ENCODE measurements at places on chromosomes 1 and 21.

DNA sequence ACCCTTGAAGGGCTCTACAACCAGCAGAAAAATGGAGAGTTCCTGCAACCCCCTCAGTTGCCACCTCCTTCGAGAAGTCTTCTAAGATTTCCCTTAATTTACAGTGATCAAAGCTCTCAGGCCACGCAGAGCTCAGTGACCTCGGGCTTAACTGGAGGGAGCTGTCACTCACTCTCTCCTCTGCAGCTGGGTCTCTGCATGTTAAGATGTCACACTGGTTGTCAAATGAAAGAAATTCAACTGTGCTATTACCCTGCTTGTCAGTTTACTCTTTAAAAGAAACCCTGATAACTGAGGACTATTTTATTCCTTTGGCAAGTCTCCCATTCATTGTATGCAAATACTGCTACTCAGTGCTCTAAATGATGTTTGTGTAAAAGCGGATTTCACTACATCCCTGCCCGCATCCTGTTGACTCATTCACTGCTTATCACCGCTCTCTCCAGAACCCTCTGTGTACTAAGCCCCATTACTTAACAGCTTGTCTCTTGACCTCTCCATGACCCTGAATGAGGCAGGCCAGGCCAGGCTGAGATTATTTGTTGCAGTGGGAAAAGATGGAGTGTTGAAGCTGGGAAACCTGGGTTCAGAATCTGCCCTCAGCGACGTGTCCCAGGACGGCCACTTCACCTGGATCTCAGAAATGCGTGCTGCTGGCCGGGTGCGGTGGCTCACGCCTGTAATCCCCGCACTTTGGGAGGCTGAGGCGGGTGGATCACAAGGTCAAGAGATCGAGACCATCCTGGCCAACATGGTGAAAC is 13.7 kb downstream of the DHRS3 start:
- peak; percentile 38 for DNase-seq

GRCh38 chr21:35521852-35522505 is 472.9 kb upstream of the RUNX1 start:
- DNase-seq: no peak

- DNase-seq: no peak
These were observed 47.9 kb downstream of the PHACTR4 start for GRCh38 chr1:28417441-28417922.

DNA sequence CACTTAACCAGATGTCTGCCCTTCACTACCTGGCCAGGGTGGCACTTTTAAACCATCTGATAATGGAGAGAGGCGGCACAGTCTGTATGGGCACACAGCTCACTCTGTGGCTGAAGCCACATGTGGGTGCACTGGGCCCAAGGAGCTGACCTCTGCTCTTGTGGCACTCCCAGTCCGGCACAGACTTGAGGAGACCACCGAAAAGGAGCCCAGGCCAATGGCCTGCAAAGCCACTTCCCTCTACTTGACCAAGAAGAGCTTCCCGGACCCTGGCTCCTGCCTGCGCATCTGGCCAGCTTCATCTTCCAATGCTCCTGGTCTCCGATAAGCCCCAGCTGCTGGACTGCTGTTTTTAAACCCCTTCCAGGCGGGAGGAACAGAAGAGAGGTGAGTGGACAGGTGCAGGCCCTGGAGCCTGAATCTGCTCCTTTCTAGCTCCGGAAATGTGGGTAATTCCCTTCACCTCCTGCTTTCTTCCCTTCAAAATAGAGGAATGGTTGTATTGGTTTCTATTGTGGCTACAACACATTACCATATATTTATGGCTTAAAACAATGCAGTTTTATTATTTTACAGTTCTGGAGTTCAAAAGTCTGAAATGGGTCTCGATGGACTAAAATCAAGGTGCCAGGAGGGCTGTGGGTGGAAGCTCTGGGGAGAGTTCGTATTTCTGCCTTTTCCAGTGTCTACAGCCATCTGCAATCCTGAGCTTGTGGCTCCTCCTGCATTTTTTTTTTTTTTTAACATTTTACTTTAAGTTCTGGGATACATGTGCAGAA is 11.6 kb downstream of the GNG4 start:
- no peak for DNase-seq

- DNase-seq: peak; percentile 95
These were observed 68.5 kb downstream of the DYRK1A start for GRCh38 chr21:37435120-37435519.

- DNase-seq: peak; percentile 69
These were observed 65.4 kb downstream of the LUZP1 start for GRCh38 chr1:23103001-23103889.

GRCh38 chr1:100517515-100517914 is 20.4 kb upstream of the GPR88 start:
- no peak for DNase-seq

- DNase-seq: no peak
These were observed 516.7 kb downstream of the KCNT2 start for GRCh38 chr1:196091397-196092135.

DNA sequence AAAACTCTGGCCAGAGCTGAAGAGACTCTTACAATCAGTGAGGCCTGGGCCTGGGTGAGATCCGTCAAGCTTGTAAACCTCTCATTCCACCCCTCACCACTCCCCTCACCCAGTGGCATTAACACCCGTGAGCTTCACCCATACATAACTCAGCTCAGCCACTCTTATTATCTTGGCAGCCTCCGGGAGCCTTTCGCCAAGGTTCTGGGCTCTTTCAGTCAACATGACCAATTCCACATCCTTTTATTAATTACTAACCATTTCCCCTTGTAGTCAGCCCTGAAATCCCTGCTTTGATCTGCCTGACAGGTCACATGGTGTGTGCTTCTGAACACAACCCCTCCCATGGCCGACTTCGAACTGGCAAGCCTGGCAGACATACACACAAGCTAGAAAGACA is 134.8 kb downstream of the SETD4 start:
- peak; percentile 37 for DNase-seq

DNA sequence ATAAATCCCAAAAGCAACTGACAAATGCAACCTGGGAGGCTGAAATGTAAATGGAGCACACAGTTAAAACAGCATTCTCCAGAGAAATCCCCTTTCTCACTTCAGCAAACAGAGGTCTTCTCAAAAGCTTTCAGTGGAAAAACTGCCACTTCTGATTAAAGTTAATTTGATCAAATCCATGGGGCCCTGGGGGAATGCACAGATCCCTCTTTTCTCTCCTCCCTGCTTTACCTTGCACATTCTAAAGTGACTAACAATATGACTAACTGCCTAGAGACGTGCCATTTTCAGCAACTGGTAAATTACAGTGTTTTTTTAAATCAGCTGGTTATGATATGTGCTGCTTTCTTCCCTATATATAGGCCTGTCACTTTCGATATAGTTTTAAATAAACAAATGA is 142.5 kb downstream of the RERE start:
- no peak for DNase-seq

GRCh38 chr1:17700945-17701810 is 54.0 kb upstream of the ACTL8 start:
- DNase-seq: no peak

DNA sequence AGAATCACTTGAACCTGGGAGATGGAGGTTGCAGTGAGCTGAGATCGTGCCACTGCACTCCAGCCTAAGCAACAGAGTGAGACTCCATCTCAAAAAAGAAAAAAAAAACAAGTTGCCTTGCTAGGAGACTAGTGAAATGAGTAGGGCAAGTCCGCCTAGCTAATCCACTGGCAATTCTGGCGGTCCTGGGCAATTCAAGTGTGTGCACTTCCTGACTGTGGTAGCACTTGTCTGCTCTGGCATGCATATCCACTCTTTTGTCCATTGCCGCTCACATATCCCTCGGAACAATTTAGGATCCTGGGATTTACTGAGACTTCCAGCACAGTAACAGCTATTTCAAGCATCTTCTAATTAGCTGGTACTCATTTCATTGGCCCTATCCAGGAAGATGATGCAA is 426.3 kb upstream of the ADGRL2 start:
- DNase-seq: no peak

- no peak for DNase-seq
These were observed 631.6 kb upstream of the CAMK1G start for GRCh38 chr1:208951908-208952307.

DNA sequence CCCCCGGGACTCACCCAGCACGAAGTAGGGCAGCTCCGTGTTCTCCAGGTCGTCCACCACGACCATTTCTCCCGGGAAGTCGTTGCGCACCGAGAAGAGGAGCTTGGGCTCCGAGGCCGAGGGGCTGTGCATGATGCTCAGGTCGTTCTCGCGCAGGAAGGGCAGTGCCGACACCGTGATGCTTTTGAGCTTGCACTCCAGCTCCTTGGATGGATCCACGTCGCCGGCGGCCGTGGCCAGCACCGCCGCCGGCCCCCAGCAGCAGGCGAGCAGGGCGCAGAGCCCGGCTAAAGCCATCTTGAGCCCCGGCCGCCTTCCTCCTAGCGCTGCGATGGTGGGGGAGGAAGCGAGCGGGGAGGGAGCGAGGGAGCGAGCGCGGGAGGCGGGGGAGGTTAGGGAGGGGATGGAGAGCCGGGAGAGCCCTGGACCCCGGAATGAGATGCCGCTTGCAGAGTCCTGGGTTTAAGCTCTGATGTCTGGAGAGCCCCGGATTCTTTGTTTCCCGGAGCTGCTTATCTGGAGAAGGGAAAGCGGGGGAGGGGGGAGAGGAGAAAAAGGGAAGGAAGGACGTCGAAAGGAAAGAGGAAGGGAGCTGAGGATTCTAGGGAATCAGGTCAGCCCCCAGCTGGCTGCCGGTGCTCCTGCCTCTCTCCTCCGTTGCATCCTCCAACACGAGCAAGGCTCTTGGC is at the start of gene ASTN1:
Gene ASTN1 (minus strand): TSS at position 333 of the 689 bp plus-strand sequence. CDS start 36 bp downstream, at position 297.
- no peak for DNase-seq

GRCh38 chr1:157496121-157496526 is 56.2 kb downstream of the FCRL5 start:
- DNase-seq: peak; percentile 57

GRCh38 chr1:98827041-98827440 is 165.5 kb downstream of the SNX7 start:
- no peak for DNase-seq

DNA sequence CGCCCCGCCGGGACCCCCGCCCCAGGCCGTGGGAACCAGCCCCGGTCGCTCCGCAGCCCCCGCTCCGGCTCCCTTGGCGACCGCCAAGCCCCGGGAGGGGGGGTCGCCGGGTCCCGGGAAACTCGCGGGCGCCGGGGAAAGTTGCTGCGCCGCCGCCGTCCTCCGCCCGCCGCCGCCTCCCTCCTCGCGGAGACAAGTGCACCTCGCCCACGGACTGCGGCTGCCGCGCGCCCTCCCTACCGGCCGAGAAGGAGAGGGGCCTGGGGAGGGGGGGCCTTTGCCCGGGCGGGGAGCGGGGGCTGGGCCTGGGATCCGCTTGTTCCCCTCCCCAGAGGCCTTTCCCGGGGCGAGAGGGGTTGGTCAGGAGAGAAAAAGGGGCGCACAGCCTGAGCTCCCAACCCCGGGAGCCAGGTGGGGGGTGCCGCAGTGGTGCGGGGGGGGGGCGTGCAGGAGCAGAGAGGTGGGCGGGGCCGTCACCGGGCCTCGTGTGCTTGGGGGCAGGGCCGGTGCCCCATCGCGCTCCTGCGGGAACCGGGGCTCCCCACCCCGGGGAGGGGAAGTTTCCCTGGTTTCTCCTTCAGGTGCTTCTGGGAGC is 592 bp downstream of the AGRN start:
- peak; percentile 67 for DNase-seq

DNA sequence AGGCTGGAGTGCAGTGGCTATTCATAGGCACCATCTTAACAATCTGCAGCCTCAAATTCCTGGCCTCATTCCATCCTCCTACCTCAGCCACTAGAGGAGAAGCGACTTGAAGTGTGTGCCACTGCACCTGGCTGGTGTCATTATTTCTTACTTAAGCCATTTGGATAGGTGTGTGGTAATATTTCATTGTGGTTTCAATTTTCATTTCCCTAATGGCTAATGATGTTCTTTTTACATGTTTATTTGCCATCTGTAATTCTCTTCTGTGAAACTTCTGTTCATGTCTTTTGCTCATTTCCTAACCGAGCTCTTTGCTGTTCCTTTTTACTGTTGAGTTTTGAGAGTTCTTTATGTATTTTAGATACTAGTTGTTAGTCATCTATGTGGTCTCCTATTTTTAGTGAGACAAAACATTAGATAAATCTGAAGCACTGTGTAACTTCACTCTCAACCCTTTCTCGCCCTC is 66.8 kb downstream of the SLC27A3 start:
- DNase-seq: no peak

DNA sequence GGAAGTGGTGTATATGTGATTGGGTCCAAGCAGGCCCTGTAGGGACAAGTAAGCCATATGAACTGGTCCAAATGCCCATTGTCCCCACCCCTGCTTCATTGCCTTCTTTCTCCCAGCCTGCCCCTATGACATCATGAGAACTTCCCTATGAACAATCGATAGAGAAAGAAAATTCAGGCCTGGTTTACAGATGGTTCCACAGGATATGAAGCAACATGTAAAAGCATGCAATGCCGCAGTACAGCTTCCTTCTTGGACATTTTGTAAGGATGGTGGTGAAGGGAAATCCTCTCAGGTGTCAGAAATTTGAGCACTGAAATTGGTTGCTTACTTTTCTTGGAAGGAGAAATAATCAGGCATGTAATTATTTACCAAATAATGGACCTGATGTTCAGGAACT is 581.7 kb downstream of the MRPL39 start:
- DNase-seq: no peak

DNA sequence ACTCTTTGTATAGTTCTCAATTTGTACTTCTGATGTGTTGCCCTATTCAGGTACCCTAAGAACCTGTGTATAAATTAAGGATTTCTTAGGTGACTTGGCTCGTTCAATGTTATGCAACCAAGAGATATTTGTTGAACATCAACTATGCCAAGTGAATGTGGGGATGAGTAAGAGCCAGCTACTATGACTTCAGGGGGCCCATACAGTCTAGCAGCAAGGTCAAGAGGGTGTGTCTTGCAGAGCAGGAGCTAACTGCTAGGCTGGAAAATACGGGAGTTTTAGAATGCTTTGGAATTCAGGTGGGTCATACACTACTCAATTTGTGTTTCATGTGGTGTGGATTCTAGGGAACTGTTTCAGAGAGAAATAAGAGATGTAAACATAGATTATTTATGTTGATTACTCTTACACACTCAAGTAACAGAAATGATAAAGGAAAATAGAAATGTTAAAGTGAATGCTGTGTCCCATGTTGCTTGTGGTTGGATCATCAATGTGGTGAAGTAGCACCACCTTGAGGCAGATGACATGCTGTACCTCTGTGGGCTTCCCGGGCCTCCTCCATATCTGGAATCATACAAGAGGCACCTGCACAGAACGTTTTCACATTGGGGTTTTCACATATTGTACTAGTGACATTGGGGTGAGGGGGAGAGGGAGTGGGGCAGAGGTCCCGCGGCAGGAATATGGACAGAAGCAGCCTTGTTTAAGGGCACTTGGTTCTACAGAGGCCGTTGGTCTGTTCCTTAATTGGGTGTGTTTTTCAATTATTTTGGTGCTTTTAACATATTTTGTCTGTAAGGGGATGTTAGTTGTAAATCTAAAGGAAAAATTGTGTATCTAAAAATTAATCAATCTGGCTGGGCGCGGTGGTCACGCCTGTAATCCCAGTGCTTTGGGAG is 12.4 kb downstream of the ARPC5 start:
- peak; percentile 68 for DNase-seq

GRCh38 chr1:8370905-8371315 is 53.0 kb downstream of the SLC45A1 start:
- peak; percentile 63 for DNase-seq

DNA sequence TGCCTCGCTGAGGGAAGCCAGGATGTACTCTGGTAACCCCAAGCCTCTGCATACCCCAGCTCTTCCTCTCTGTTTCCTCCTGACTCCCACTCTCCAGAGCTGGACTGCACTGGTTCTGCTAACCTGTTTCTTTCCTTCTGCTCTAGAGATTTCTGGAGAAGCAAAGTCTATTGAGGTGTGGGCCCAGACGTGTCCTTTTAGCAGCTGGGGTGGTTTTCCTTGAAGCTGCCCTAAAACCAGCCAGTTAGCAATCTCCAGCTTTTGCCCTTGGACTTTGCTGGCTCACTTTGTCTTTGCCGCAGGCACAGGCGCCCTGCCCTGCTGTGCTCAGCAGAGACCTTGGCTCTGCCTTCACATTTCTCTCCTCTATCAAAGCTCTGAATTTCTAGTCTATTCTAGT is 171.8 kb upstream of the IVNS1ABP start:
- no peak for DNase-seq
